ENCODE measurements at places on chromosomes 2 and 18. TPM values are rescaled to one million over a fixed set of nuclear protein-coding genes. Genes with fewer than 3 reads are reported as not detected.

DNA sequence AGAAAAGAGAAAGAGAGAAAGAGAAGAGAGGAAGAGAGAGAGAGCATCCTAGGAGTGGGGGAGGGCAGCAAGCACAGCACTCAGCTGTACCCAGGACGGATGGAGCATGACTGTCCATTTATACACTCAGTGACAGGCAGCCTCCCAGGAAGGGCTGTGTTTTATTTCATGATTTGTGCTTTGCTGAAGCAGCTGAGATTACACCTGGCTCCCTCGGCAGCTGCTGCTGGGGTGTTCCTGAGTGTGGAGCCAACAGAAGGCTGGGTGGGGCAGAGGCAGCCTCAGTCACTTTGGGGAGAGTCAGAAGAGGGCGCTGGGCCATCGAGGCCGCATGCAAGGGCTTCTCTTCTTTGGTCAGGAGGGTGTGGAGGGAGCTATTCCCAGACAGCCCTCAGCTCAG lies 47.8 kb upstream of the TEX51 start:
- DNase-seq, result peak; percentile 55

Gene BBS5
- 12.2 TPM for total RNA-seq

- no peak for DNase-seq
Measured at GRCh38 chr2:56754066-56754615, 570.4 kb downstream of the CCDC85A start.

Gene ASTL
- total RNA-seq, result not detected

- no peak for DNase-seq
Measured at GRCh38 chr18:7885865-7886264, 318.7 kb downstream of the PTPRM start.

DNA sequence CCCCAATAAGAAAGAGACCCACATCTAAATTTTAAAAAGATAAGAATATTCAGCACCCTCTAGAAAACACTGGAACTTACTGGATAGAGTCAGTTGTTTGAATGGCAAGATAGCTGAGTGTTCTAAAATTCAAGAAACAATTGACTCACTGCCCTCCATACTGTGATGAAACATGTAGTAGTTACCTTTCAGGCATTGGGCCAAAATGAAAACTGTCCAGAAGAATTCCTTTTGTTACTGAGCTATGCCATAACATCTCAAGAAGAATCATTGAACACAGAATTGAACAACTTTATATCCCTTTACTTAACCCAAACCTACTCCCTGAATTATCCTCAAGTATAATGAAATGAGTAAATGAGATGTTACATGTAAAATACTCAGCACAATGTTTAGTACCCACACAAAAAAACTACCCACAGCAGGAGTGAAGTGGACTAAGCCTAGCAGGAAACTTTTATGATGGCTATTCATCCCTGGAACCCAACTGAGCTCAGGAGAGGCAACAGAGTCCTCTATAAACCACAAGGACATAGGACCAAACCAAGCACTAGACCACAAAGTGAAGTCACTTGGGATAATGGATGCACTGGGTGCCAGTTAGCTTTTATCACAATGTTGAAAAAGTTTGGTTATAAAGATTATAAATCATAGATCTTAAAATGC lies 32.7 kb downstream of the RBM43 start:
- DNase-seq, result no peak

DNA sequence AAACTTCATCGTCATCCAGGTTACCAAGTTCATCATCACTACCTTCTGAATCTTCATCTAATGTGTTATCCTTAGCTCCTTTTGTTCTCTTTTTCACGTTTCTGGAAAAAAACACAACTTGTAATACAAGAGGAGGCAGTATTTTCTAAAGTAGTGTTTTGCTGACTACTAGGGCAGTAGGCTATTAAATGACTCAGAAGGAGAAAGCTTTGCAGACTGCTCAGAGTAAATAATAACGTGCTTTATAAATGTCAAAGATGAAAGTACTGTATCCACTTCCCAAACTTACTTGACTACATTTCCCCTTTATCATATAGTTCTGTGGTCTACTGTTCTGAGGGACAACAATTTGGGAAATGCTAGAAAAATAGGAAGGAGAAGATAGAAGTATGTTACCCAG lies 15.6 kb downstream of the CEBPZOS start:
- no peak for DNase-seq

GRCh38 chr2:239294571-239295054 lies 106.2 kb downstream of the HDAC4 start:
- DNase-seq, result no peak

GRCh38 chr2:200751786-200752185 lies 59.9 kb upstream of the BZW1 start:
- DNase-seq, result no peak

- no peak for DNase-seq
Measured at GRCh38 chr18:23203891-23204432, 68.7 kb downstream of the CABLES1 start.

Gene GPR55
- total RNA-seq, result not detected

GRCh38 chr18:49029628-49030027 lies 78.9 kb upstream of the SMAD7 start:
- DNase-seq, result no peak

Gene OBSL1
- 105 TPM for total RNA-seq

DNA sequence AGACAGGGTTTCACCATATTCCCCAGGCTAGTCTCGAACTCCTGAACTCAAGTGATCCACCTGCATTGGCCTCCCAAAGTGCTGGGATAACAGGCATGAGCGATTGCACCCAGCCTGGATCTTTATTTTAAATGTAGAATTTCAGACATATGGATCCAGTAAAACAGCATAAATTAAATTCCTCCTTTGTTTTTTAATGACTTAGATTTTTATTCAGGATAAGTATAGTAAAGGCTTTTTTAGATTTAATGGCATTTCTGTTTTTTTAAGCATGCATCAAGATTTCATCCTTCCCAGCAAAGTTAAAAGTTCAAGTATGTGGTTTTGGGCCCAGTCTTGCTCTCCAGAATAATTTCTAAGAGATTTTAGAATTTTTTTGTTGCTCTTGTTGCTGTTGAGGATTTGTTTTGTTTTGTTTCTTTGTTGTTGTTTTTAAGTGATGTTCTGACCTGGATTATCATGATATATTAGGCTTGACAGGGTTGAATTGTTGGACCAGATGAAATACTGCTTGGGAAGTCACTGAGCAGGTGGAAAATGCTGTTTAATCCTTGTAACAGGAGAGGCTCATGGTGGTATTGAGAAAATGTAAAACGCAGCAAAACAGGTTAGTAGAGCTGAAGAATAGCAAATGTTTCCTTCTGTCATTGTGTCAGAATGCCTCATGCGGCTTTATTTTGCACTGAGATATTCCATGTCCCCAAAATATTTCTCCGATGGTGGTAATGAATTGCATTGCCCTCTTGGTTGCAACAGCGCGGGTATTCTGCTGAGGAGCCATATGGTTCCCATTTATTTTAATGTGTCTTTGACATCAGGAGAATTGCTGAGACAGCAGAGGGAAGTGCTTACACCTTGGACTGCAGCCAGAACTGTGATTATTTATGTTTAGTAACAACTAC lies 147.9 kb downstream of the GALNT3 start:
- DNase-seq, result peak; percentile 61

Gene DNAJC5G
- total RNA-seq, result not detected

GRCh38 chr18:40197711-40198110 lies 1757.3 kb upstream of the PIK3C3 start:
- no peak for DNase-seq

Gene NDC80
- total RNA-seq, result 9.4 TPM

Gene TUBB8B
- not detected for total RNA-seq

Gene NAT8
- not detected for total RNA-seq

Gene SETBP1
- 30.1 TPM for total RNA-seq

DNA sequence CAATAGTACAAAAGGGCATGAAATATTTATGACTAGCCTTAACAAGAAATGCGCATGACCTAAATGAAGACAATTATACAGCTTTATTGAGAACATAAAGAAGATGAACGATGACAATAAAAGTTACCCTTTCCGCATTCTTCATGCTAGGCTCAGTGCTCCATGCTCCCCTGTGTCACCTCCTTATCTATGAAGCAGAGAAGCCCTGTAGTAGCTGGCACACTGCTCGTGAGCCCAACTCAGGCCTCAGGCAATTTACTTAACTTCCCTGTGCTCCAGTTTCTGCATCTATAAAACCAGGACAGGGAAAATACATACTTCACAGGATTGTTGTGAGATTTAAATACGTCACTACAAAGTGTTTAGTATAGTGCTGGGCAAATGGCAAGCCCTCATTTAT lies 34.5 kb upstream of the NABP1 start:
- DNase-seq, result no peak

Gene FEV
- total RNA-seq, result not detected

Gene SLC40A1
- 74.2 TPM for total RNA-seq

Gene LRATD1
- total RNA-seq, result 12.9 TPM

GRCh38 chr2:238921259-238921658 lies 73.4 kb downstream of the TWIST2 start:
- DNase-seq, result no peak

Gene ST6GAL2
- total RNA-seq, result 7.1 TPM

Gene BCL2
- total RNA-seq, result 47.3 TPM

DNA sequence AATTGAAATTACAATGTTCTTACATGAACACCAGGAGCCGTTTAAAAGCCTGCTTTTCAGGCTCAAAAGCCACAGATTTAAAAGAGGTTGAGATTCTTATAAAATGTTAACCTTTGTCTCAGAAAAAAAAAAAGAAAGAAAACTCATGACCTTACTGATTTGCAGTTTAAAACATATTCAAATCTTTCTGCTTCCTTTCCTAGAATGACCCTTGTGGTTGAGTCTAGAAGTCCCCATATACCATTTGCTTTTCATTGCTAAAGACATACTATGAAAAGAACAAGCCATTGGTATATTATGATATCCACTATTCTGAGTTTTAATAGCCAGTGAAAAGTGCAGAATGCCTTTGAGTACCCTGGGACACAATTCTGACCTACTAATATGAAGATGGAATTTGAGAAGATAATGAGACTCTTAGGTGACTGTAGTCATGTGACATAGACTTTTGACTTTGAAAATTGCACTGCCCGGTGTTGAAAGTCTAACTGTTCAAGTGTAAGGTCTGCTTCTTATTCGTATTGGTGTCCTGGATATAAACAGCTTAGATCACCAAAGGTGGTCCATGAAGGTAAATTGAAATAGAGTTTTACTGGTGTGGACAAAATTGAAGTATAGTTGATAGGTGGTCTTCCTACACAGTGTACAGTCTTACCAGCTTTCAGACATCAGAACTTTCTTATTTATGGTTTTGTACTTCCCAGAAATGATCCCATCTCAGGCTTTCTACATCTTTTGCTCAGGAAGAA lies 117.0 kb downstream of the DOCK10 start:
- DNase-seq, result no peak

GRCh38 chr2:82412021-82412420 lies 2047.1 kb downstream of the SUCLG1 start:
- no peak for DNase-seq

Gene SNORC
- total RNA-seq, result 0.41 TPM

DNA sequence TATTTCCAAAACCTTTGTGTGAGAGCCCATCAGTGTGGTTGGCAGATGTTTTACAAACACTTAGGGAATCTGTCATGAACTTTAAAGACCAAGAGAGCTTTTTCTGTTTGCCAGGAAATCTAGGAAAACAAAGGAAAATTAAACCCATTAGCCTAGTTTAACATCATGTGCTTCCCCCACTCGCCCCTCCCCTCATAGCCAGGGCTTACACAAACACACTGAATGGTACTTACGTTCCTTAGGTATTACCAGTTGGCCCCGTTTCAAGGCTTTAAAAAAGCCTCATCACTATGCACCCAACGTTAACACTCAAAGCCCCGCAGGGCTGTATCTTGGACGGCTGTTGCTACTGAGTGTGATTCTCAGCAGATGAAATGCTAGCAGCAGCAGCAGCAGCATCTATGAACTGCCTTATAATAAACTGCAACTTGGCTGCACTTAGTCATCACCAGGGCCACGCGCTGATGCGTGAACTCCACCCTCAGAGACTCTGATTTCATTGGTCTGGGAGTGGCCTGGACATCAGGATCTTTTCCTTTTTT lies 20.1 kb upstream of the TTC39C start:
- DNase-seq, result peak; percentile 82

Gene PSMA8
- total RNA-seq, result not detected

DNA sequence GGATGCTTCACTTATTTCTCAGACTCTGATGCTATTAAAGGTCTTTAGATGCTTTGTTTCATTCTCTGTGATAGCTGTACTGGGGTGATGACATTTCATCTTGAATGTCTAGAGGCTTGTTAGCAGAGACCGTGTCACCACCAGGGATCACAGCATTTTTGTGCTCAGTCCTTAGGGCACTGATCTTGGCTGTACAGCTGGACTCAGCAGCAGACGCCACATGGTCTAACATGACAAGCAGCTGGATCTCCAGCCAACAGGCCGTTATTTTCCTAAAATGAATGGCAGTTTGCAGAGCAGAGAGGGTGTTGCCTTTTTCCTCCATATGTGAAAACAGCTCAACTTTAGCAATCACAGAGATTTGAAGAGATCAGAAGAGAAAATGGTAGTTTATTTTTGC lies 491.8 kb downstream of the CDH2 start:
- DNase-seq, result peak; percentile 12

Gene IL36G
- not detected for total RNA-seq

- DNase-seq, result peak; percentile 55
Measured at GRCh38 chr2:189143925-189144324, 35.6 kb downstream of the COL5A2 start.

DNA sequence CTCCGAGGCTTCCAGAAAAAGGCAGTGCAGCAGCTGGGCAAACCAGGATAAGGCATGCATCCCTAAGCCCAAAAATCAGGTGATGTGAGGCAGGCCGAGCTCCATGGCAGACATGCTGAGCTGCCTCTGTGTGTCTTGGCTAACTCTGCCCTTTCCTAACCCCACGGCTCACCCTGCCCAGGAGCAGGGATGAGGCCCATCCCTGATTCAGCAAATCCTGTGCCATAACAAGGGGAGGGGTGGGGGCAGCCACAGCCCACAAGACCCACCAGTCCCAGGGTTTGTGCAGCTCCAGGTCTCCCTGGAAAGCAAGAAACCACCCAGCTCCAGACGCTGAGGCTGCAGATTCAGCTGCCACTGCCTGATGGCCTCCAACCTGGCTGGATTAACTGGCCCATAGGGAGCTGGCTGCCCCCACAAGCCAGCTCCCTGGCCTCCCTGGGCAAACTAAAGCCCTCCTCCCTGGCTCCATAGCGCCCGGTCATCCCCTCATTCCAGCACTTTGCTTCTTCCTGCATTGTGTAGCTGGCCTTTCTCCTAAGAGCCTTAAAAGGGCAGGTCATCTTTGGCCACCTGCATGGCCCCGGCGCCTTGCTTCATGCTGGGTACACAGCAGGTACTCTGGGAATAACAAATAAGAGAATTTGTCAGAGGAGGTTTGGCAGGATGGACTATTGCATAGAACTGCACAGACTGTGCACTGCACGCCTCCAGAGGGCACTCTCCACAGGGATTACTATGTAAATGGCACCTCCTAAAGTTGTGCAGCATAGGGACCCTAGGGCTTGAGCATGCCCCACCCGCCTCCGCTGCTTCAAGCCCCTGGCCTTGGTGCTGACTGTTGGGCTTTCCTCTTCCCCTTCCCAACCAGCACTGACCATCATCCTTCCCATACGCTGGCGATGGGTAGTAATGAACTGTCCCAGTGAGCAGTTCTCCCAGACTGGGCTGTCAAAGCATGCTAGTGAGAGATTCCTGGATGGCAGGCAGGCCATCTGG lies 10.7 kb downstream of the STEAP3 start:
- peak; percentile 40 for DNase-seq

- no peak for DNase-seq
Measured at GRCh38 chr2:100359576-100359975, 37.3 kb upstream of the LONRF2 start.

- DNase-seq, result no peak
Measured at GRCh38 chr2:138726681-138727080, 53.5 kb downstream of the NXPH2 start.

GRCh38 chr2:29601872-29602271 lies 319.5 kb downstream of the ALK start:
- no peak for DNase-seq

All from tongue (tissue), 3 donors.